ENCODE measurements at places on chromosomes 4 and X. TPM values are rescaled to one million over a fixed set of nuclear protein-coding genes. Genes with fewer than 3 reads are reported as not detected.

DNA sequence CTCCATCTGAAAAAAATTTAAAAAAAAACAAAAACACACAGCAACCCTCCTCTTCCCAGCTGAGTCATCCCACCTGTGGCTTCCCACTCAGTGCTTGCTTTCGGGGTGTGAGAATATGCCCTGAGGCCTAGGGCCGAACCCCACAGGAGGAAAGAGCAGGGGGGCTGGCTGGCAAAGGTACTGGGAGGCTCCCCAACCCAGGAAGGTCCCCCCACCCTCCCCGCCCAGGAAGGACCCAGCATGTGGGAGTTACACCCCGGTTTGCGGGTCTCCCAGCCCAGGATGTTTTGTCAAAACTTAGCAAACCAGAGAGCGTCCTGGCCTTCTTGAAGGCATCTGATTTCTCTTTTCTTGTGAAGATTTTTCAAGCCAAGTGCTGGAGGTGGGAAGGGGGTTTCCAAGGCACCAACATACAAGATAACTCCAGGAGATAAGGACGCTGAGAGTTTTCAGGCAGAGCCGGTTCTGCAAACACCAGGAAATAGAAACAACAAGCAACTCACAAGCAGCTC, 25.7 kb upstream of the CSF2RA start:
- peak; percentile 35 for DNase-seq

GRCh38 chr4:16161851-16162408, 64.3 kb downstream of the TAPT1 start:
- DNase-seq, result no peak

GRCh38 chr4:8165374-8165896, 6.8 kb upstream of the ABLIM2 start:
- DNase-seq, result no peak

DNA sequence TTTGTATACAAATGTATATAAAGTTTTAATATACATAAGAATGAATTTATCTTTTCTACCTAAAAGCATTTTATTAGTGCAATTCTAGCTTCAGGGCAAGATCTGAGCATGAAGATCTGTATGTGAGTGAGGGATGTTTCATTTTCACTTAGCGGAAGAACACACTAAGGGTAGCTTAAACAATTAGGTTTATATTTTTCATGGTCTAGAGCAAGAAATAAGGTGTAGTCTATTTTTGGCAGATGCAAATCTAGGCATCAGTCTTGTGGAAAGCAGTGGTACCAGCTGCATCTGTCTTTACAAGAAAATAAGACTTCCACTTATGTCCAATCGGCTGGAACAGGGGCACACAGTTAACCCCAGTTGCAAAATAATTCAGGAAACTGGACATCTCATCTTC, 433.3 kb downstream of the ADAM29 start:
- no peak for DNase-seq

- no peak for DNase-seq
Observed at GRCh38 chr4:40737879-40738278, 11.9 kb upstream of the NSUN7 start.

The RAB33A gene
- total RNA-seq, result 7.9 TPM
